ENCODE measurements at places on chromosomes 11 and 22.

DNA sequence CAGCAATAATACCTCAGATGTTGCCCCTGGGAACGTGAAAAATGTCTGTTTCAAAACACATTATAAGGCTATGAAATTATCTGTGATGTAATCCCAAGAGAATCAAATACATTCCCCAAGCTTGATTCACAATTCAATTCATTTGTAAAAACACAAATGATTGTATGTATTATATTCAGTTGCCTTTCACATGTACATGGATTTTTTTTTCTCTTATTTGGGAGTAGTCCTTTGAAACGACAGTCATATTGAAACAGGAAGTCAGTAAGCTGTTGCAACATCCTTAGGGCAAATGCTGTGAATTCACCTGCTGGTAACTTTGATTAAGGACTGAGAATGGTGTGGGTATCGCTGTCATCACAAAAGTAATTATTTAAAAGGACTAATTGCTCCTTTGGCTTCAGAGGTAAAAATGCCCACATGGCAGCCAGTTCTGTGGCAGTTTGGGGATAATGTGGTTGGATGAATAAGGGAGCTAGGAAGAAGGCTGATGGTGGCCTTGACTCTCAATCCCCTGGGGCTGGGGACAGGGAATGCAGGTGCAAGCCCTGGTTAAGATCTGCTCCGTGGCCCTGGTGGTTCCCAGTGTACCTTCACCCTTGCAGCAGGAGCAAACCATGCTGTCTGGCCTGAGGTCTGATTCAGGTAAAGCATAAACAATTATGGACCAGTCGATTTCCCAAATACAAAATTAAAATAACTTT, 13.2 kb downstream of the EHF start:
- no peak for DNase-seq

- DNase-seq, result no peak
Observed at GRCh38 chr11:72208281-72208680, 8.3 kb upstream of the FOLR2 start.

GRCh38 chr11:61685617-61685967, 5.4 kb downstream of the DAGLA start:
- DNase-seq, result no peak

DNA sequence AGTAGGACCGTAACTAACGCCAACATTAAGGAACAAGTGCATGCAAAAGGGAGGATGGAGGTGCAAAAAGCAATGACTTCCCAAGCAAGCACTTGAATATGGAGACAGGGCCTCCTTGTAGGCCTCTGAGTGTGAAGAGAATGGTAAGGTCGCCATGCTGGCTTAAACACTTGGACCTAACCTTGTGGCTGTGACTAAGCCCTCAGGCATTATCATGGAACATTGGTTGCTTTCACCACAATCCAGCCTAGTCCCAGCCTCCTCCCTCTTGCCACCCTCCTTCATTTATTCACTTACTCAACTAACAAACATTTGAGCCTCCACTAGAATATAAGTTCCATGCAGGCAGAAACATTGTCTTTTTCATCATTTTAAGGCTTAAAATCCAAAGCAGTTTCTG, 11.9 kb upstream of the SYTL2 start:
- no peak for DNase-seq

DNA sequence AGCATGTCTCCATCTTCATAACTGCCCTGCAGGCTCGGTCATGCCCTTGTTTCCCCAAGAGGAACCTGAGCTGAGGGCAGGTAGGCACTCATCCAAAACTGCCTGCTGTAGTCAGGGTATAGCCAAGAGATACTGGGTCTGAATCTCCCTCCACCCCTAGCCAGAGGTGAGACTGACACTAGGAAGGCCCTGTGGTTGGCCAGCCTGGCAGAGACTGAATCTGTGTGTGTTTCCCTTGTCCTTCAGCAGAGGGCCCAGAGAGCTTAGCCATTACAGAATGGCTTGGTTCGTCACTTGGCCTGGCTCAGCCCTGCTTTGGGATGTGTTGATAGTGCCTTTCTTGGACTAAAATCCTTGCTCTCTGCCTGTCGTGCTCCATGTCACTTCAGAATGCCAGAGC, 79.3 kb upstream of the SUSD2 start:
- DNase-seq, result no peak

DNA sequence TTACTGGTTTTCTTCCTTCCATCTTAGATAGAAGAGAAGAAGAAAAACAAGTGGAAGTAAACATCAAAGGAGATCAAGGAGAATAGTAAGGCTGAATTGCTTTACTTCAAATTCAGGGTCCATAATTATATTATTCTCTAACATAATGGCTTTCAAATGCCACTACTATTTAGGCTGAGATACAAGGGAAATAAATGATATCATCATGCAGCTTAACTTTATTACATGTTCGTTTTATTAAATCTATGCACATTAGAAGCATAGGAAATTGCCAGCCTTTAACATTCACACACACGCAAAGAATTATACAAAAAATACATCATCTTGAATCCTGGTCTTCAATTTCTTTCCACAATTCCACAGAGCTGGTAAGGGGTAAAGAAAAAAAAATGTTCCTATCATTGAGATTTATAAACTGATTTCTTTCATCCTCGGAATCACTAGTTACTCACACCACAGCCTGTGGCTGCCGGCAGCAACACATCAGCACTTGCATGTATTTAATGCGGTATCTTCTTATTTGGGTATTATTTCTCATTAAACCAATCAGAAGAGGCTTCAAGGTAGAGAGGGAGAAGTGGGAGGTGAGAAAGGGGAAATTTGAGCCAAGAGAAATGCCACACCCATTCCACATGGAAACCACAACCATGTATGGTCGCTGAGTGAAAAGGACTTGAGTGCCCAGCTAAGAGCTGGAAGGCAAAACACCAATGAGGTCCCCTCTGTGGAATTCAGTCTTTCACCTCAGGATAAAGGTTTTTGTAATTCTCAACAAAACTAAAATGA, 26.3 kb downstream of the SYTL2 start:
- no peak for DNase-seq
